ENCODE measurements at places on chromosomes 6 and 20.

- peak; percentile 45 for DNase-seq
These were observed 34.5 kb upstream of the HBS1L start for GRCh38 chr6:135088818-135089809.

GRCh38 chr6:155062866-155063341 lies 67.8 kb downstream of the TIAM2 start:
- DNase-seq = no peak

DNA sequence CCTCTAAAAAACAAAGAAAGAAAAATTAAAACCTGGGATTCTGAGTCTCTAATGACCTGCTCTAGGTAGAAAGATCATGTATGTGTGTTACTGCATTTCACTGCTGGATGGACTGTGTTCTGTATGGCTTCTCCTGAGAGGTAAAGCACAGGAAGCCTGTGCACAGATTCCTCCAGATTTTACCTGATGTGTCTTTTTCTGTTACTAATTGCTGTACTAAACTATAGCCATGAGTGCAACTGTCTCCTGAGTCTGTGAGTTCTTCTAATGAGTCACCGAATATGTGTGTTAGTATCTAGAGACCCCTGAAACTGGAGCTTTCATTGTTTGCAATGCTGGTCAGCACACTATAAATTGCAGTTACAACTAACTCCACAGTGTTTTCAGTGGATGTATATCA lies 270.8 kb downstream of the CDKAL1 start:
- no peak for DNase-seq

- no peak for DNase-seq
These were observed 113.5 kb downstream of the EPM2A start for GRCh38 chr6:145621776-145622175.

DNA sequence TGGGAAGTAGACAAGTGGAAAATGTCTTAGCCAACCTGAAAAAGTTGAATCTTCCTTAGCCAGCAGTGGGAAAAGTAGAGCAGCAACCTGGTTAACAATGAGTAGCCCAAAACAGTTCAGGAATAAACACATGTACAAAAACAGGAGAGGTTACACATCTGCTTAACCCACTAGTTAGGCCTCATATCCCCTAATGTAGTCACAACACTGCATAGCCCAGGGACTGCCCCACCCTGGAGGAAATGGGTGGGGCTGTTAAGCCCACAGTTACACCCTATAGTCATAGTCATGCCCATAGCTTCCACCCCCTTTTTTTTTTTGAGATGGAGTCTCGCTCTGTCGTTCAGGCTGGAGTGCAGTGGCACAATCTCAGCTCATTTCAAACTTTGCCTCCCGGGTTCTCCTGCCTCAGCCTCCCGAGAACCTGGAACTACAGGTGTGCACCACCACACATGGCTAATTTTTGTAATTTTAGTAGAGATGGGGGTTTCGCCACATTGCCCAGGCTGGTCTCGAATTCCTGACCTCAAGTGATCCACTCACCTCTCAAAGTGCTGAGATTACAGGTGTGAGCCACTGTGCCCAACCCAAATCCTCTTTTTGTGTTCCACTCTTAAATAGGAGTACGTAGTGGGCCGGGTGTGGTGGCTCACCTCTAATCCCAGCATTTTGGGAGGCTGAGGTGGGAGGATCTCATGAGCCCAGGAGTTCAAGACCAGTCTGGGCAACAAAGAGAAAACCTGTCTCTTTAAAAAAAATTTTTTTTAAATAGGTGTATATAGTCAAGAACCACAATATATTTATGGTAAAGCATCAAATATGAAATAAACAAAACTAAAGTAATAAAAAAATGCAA lies 24.5 kb downstream of the ILRUN start:
- peak; percentile 82 for DNase-seq

DNA sequence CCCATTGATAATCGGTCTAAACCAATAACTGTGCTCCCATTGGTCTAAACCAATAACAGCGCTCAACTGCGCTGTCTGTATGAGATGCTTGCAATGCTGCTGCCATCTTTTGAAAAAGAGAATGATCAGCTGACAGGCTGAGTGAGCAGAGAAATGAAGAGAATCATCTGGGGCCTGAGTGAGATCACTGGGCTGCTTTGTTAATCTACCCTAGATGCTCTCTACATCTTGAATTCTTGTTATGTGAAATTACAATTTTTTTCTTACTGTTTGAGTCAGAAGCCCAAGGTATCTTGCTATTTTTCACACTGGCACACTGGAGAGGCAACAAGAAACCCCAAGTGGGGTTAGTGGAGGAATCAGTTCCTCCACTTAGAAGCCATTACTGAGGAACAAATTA lies 91.5 kb upstream of the GCM1 start:
- DNase-seq = no peak

GRCh38 chr20:47821481-47822100 lies 36.3 kb upstream of the SULF2 start:
- DNase-seq = no peak

GRCh38 chr6:126947070-126947469 lies 171.4 kb upstream of the RSPO3 start:
- no peak for DNase-seq

DNA sequence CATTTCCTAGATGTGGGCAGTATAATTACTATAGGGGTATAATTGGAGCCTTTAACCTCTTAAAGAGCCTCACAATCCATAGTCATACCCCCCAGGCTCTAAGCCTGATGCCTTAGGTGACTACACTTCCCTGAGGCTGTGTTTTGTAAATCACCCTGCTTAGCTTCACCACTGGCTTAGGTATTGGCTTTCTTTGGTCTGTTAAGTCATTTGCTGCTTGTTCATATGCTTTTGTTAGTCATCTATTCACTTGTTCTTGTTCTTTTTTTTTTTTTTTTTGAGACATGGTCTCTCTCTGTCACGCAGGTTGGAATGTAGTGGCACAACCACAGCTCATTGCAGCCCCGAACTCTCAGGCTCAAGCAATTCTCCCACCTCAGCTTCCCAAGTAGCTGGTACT lies 26.7 kb downstream of the KAT14 start:
- no peak for DNase-seq

All from GM10248 (cell line).